ENCODE measurements at places on chromosomes 3 and 15.

GRCh38 chr3:100338911-100339310 is 4.4 kb downstream of the NIT2 start:
- DNase-seq: no peak

GRCh38 chr15:90637693-90638092 is 79.5 kb upstream of the BLM start:
- DNase-seq: no peak

- no peak for DNase-seq
Observed at GRCh38 chr3:58991026-58991425, 58.8 kb downstream of the CFAP20DC start.

DNA sequence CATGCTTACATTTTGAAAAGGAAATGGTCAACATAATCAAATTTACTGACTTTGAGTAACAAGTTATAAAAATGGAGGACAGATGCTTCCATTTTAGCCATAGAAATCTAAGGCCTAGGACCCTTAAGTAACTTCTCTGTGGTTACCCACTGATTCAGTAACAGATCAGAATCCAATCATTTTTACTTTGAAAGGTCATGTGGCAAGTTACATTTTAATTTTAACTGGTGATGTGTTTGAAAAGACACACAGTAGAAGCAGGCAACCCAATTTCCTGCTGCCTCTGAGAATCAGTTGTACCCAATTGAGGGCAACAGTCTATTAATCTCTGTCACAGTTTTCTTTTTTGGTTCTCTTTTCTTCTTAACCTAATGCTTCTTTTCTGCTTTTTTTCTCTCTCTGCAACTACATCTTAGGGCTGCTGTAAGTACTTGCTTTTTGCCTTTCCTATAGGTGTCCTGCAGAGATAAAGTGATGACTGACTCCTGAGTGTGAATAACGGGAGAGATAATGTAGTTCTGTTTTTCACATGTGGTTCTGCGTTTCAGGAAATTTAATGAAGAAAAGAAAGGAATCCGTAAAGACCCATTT is 3.3 kb downstream of the ZWILCH start:
- no peak for DNase-seq

GRCh38 chr3:69142090-69142489 is 19.7 kb upstream of the LMOD3 start:
- DNase-seq: no peak

DNA sequence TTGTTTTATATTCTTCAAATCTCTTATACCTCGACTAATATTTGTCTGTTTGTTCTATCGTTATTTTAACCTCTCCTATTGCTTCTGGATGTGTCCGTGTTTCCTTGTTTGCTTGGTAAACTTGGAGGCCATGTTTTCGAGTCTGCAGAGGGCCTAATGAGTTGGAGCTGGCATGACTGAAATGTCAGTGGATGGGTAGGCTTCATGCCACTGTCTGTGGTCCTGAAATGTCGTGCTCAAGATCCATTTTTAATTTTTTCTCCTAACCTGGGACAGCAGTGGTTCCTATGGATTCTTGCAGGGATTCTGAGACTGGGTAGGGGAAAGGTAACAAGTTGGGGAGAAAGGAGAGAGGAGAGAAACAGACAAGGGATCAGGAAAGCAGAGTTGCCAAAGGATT is 18.8 kb upstream of the GASK1A start:
- no peak for DNase-seq

GRCh38 chr15:98896002-98896721 is 111.4 kb downstream of the PGPEP1L start:
- no peak for DNase-seq

- no peak for DNase-seq
Observed at GRCh38 chr3:177904621-177905020, 631.6 kb upstream of the KCNMB2 start.

DNA sequence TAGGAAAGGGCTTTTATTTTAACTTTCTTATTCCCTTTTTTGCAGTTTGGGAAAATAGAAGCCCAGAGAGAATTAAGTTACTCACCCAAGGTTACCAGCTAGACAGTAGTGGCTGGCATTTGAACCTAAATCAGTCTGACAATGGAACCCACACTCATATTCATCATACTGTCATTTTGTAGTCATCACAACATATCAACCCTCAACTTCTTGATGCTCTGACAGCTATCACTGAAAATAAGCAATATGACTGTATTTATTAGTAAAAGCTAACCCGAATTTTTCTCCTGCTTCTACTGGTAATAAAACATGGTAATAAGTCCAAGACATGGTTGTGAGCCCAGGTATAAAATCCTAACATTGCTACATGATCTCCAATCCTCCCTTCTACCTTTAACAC is 585.8 kb upstream of the UBE2E2 start:
- DNase-seq: no peak

DNA sequence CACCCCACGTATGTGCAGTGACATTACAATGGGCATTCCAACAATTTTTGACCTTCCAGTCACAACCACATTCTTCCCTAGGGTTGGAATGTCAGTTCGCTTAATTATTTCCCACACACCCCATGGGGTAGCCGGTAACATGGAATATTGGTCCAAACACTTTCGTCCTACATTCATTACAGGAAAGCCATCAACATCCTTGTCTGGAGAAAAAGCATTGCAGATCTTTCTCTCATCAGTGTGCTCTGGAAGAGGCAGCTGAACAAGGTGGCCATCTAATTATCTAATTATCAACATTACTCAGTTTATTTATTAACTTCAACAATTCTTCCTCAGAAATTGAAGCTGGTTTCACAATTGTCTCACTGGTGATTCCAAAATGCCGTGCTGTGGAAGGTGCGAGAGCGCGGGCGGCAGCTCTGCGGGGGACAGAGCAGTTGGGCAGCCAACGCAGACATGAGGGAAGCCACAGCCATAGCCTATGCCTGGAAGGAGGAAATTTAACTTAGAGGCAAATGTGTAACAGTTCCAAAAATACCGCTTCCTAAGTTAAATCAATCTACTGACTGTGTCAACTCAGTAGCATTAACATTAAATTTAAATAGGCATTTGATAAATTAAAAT is 1158.9 kb upstream of the EPHA6 start:
- DNase-seq: no peak

DNA sequence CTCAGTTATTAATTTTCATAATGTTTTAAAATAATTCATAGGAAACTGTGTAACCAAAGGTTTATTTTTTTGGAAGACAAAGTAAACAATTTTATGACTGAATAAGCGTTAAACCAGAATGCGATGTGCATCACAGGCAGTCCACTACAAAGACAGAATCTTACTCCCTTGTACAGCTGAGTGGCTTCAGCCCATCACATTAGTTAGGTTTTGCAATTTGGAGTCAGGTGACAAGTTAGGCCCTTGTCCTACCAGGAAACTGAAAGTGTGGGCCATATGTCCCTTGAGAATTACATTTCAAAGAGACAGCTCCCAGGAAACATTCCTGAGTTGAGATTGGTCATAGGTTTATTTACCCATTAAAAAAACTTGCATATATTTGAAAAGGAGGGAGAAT is 156.3 kb downstream of the MEX3B start:
- no peak for DNase-seq

DNA sequence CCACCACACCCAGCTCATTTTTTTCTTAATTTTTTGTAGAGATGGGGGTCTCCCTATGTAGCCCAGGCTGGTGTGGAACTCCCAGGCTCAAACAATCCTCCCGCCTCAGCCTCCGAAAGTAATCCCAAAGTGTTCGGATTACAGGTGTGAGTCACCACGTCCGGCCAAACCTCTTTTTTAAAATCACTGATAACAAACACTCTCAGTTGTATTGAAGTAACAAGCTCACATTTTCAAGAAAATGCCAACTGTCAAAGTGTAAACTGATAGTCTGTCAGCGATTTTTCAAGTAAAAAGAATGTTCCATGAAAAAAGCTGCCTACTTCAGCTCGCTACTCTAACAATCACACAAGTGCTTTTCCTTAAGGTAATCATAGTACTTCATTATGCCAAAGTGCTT is 33.4 kb downstream of the UBXN7 start:
- no peak for DNase-seq

GRCh38 chr3:36900474-36901443 is 44.1 kb downstream of the TRANK1 start:
- DNase-seq: no peak

GRCh38 chr3:138898301-138898700 is 48.6 kb downstream of the FOXL2 start:
- no peak for DNase-seq

GRCh38 chr3:136954980-136955780 is 2.6 kb upstream of the IL20RB start:
- DNase-seq: no peak

- DNase-seq: no peak
Observed at GRCh38 chr3:43526956-43527355, 94.9 kb downstream of the ANO10 start.

- DNase-seq: no peak
Observed at GRCh38 chr3:23183731-23184130, 19.4 kb upstream of the UBE2E2 start.

DNA sequence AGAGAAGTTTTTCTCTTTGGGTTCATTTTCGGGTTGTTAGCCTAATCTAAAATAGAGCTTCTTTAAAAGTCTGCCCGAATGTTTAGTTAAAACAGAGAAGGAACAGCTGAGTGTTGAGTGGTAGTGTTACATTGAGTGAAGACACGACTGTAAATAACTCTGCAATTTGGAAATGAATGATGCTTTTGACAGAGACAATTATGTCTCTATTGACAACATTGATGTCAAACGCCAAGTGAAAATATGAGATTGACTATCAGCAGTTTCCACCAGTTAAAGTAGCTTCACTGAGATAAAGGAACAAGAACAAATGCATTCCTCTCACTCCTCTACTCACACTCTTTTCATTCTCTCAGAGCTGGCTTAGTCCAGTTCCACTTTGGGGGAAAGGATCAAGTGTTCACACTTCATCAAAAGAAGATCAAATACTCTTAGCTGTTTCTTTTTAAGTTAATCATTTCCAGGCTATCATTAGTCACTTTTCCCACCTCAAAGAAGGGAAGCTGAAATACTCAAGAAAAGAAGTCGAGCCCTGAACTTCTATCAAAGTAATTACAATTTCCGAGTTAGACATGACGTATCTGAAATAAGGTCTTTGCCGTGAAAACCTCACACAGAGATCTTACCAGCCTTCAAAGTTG is 399.1 kb upstream of the DPH6 start:
- DNase-seq: no peak

GRCh38 chr3:77947671-77948070 is 907.8 kb downstream of the ROBO2 start:
- DNase-seq: no peak

- DNase-seq: no peak
Observed at GRCh38 chr3:81788044-81788443, 26.6 kb upstream of the GBE1 start.

- no peak for DNase-seq
Observed at GRCh38 chr15:98439523-98439942, 208.8 kb upstream of the IGF1R start.

DNA sequence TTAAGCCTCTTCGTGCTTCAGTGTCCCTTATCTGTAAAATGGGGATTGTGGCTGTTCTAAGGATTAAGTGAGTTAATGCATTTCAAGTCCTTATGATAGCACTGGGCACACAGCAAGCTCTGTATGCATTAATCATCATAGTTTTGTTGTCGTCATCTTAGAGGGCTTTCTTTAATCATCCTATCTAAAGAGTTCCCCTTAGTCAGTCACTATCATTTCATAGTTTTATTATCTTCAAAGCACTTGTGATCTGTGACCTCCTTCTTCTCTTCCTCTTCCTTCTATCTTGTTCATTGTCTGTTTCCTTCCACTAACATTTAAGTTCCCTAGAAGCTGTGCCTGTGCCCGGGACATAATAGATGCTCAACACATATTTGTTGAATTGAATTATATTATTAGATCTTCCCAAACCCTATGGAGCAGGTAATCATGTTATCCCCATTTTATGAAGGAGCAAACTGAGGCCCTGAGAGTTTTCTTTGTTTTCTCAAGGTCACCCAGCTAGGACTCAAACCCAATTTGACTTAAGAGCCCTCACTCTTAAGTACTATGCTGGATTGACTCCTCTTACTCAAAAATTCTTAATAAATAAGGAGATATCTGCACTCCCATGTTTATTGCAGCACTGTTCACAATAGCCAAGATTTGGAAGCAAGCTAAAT is 24.1 kb downstream of the DUOX2 start:
- DNase-seq: no peak

- DNase-seq: no peak
Observed at GRCh38 chr15:38197553-38197952, 55.1 kb upstream of the SPRED1 start.

GRCh38 chr3:117562000-117562399 is 852.4 kb downstream of the TUSC7 start:
- DNase-seq: no peak

DNA sequence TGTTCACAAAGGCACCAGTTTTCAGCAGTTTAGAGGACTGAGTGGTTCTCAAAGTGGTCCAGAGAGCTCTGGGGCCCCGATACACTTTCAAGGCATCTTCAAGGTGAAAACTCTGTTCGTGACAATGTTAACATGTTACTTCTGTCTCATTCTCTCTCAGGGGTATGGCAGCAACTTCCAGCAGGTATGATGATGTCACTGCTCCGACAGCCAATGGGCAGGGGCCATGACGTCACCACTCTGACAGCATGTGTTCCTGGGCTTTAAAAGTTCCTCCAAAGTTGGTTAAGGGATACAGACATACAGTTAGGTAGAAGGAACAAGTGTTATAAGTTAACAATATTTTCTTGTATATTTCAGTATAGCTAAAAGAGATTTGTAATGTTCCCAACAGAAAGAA is 87.9 kb downstream of the KLF15 start:
- no peak for DNase-seq

GRCh38 chr15:23370578-23370977 is 16.0 kb downstream of the GOLGA8S start:
- no peak for DNase-seq

DNA sequence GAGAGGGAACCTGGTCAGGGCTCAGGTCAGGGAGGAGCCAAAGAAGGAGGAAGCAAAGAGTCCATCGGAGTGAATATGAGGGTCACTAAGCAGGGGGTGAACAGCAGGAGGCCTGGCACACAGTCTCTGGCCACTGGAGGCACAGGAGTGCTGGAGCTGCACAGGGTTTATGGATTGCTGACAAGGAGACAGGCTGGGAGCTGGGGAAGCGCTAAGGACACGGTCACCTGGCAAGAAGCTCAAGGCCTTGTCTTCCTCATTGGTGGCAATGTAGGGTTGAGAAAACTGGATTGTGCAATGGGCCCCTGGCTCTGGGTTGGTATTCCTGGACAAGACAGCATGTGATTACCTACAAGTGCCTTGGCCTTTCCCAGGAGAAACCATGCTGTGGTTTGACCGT is 5.8 kb upstream of the CAMP start:
- DNase-seq: no peak

DNA sequence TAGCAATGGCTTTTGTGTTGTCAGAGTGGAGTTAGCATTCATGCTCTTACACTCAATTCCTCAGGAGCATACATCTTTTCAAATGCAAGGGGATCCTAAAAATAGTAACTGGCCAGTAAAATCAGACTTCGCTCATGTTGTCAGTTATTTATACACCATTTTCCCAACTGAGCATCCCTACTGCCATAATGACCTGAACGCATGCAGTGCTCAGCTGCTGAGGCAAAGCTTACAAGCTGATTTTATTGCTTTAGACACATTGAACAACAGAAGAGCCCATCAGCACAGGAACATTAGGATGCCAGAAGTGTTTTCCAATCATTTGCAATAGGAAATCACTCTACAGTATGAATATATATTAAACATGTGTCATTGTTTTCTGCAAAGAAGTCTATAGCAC is 689.7 kb upstream of the BCHE start:
- no peak for DNase-seq

GRCh38 chr3:88462230-88462629 is 312.5 kb downstream of the C3orf38 start:
- no peak for DNase-seq

- no peak for DNase-seq
Observed at GRCh38 chr3:158839966-158840365, 38.1 kb downstream of the MFSD1 start.

GRCh38 chr3:169496402-169496801 is 167.1 kb downstream of the MECOM start:
- no peak for DNase-seq
